ENCODE measurements at places on chromosomes 5 and 9. TPM values are rescaled to one million over a fixed set of nuclear protein-coding genes. Genes with fewer than 3 reads are reported as not detected.

The TOR2A gene
- polyA plus RNA-seq: 16.5 TPM

The THBS4 gene
- polyA plus RNA-seq: 3.3 TPM

The HTR1A gene
- not detected for polyA plus RNA-seq

The BTNL8 gene
- 135 TPM for polyA plus RNA-seq

The TRIP13 gene
- 8.3 TPM for polyA plus RNA-seq

The IQGAP2 gene
- polyA plus RNA-seq: 29.2 TPM

The TRPM6 gene
- 7.8 TPM for polyA plus RNA-seq

The LCN15 gene
- polyA plus RNA-seq: 14.0 TPM

The TMC1 gene
- 0.16 TPM for polyA plus RNA-seq
